CD4-positive, alpha-beta T cell treated with Interferon gamma for 1 hour (primary cell): ENCODE measurements at places on chromosomes 12 and 14.
A peak's percentile ranks its signal among the peaks of the same experiment; 100 is the strongest.

GRCh38 chr14:73726025-73726961, 12.1 kb upstream of the PNMA1 start:
- no peak for DNase-seq

GRCh38 chr14:50335389-50335788, 23.3 kb downstream of the DMAC2L start:
- no peak for DNase-seq

DNA sequence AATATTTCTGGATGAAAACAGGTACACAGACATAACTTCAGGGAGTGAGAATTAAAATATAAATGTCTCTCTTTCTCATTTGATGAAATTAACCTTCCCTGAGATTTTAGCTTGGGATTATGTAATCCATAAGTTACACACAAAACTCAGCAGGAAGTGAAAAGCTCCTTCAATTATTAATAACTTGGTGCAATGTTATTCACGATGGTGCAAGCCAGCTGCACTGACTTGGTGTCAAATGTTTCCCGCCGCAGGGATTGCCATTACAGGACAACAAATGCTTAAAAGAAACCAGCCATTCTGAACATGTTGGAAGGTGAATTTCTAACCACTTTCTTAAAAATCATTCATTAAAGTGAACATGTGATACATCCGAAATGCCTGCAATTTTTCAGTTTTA, 250.4 kb downstream of the FOXN3 start:
- DNase-seq = no peak

GRCh38 chr12:74337951-74338350, 199.7 kb upstream of the ATXN7L3B start:
- no peak for DNase-seq

GRCh38 chr12:45408729-45409114, 192.8 kb downstream of the ANO6 start:
- no peak for DNase-seq

- no peak for DNase-seq
Observed at GRCh38 chr12:15863984-15864383, 18.2 kb upstream of the STRAP start.

DNA sequence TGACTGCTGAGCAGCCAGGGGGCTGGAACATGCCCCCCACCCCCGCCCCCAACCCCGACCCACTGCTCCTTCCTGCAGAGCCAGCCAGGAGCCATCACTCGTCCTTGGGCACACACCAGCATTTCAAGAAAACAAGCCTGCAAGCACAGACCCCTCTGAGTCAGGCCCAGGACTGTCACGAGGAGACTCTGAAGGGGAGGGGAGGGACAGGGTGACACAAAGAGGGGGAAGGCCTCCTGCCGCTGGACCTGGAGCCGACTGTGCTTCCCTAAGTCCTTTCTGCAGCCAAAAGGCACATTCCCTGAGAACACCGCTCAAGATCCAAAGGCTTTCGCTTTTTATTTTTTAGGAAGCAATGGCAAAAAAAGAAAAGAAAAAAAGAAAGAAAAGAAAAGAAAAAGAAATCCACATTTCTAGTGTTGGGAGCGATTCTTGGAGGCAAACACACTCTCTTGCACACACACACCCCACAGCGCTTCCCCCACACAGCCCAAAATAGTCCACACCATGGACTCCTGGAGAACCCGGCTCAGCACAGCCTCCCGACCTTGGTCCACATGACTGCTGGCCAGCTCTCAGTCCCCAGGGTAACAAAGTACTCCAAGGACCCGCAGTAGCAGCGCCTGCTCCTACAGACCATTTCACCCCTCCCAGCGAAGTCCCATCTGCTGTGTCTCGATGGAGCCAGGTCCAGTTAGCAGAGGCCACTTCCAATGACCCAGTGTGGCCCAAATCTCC, 101.7 kb downstream of the DPF3 start:
- no peak for DNase-seq

GRCh38 chr14:50041980-50042379, 74.4 kb downstream of the VCPKMT start:
- DNase-seq = no peak

GRCh38 chr12:99278899-99279298, 368.7 kb upstream of the GARIN6 start:
- no peak for DNase-seq

- no peak for DNase-seq
Observed at GRCh38 chr12:57404966-57405640, 25.7 kb downstream of the R3HDM2 start.

GRCh38 chr14:50344116-50344775, 32.1 kb downstream of the DMAC2L start:
- no peak for DNase-seq

DNA sequence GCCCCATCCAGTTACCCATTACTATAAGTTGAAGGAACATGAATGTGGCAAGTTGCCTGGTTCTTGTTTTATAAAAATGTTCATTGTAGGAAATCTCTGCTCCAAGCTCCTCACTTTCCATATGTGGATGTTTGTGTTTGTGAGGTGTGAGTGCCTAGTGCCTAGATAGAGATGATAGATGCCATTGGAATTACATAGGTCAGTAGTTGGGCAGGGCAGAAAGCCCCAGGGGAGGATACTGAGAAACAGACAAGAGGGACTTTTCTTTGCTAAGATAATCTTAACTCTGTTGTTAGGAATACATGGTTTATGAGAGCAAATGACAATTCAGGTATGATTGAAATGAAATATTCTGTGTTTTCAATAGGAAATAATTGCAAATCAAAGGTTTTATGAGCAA, 226.3 kb upstream of the GRIP1 start:
- no peak for DNase-seq

DNA sequence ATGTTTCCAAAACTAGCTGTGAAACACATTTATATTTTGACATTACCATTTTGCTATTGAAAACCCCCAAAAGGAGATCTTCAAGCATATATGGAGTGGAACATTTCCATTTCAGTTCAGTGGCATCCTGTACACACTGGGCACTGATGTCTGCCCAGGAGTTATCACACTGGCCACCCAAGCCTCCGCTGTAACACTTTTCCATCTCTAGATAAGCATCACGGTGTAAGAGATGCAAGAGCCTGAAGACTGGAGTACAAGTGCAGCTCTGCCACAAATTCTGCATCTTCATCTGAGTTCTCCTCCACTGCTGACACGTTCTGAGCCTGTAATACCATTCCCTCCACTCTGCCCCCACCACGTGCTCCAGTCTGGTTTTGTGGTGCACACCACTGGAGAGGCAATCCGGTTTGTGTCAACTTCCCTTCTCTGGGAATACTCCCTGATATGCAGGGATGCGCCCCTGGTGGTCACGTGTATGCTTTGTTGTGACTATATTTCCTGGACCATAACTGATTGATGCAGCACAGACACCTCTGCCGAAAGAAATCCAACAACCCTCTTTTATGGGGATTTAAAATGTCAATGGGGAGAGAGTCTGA, 12.7 kb downstream of the SPTLC2 start:
- no peak for DNase-seq

- DNase-seq = no peak
Observed at GRCh38 chr14:74951443-74952179, 3.8 kb downstream of the PGF start.

- peak; percentile 66 for DNase-seq
Observed at GRCh38 chr12:120013659-120014380, 24.8 kb downstream of the BICDL1 start.

DNA sequence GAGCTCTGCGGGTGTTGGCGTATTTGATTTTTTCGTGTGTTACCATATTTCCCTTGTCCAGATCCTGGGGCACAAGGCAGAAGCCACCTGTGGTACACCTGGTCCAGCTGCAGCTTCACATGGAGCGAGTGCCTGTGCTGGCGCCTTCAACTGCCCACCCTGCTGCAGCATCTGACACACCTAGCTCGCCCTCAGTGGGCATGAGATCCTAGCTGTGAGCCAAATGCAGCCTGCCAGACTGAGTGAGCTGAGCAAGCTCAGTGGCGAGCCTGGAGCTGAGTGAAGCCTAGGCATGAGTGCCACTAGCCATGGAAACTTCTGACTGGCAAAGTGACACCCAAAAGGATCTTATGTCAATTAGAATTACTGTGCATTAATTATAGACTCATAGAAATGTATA, 1226.8 kb upstream of the FLRT2 start:
- DNase-seq = no peak

DNA sequence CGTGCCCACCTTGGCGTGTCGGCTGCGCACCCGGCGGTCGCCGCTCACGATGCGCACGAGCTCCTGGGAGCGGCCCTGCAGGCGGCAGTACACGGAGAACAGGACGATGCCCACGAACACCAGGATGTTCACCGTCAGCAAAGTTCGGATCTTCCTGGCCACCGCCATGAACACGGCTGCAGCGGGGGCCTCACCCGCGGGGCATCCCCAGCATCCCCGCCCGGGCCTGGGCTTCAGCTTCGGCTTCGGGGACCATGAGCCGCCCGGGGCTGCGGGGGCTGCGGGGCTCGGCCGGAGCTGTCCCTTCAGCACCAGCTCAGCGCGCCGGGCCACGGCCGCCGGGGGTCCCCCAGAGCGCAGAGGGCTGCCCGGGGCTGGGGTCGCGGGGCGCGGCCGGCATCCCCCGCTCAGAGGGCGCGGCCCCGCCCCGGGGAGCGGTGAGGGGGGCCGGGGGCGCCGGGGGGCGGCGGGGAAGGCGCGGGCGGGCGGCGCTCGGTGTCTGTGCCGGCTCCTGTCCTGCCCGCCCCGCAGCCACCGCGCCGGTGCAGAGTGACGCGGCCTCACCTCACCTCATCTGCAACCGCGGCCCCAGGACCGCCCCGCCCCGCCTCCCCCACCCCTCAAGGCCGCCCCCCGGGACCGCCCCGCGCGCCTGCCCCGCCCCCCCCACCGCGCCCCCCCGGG, at the start of gene GALNT9:
TSS of gene GALNT9 (minus strand) at position 554 of the 684 bp plus-strand sequence. CDS start at position 168, 386 bp downstream.
- no peak for DNase-seq

DNA sequence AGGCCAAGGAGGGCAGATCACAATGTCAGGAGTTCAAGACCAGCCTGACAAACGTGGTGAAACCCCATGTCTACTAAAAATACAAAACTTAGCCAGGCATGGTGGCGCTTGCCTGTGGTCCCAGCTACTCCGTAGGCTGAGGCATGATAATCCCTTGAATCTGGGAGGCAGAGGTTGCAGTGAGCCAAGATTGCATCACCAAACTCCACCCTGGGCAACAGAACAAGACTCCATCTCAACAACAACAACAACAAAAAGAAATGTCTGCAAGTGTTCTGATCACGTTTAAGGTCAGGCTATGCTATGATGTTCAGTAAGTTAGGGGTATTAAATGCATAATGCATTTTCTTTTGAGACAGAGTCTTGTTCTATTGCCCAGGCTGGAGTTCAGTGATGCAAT, 6.7 kb upstream of the PLD4 start:
- DNase-seq = no peak

DNA sequence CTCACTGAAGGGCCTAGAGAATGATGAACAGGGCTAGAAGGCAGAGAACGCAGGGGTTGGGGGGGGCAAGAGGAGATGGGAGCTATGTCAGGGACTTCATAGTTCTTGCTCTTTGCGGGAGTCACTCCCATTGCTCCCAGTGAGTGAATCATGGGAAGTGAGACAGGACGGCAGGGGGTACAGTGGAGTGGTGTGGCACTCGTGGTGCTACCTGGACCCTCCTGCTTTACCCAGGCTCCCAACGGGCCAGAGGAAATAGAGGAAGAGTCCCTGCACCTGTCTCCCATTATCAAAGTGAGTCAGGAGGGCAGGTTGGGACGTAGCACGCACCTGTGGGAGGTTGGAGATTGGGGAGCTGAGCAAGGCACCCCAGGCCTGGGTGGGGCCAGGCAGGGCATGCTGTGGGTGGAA, 1.3 kb upstream of the KRT8 start:
- DNase-seq = no peak

GRCh38 chr14:23243066-23243465, 5.3 kb downstream of the RNF212B start:
- no peak for DNase-seq

DNA sequence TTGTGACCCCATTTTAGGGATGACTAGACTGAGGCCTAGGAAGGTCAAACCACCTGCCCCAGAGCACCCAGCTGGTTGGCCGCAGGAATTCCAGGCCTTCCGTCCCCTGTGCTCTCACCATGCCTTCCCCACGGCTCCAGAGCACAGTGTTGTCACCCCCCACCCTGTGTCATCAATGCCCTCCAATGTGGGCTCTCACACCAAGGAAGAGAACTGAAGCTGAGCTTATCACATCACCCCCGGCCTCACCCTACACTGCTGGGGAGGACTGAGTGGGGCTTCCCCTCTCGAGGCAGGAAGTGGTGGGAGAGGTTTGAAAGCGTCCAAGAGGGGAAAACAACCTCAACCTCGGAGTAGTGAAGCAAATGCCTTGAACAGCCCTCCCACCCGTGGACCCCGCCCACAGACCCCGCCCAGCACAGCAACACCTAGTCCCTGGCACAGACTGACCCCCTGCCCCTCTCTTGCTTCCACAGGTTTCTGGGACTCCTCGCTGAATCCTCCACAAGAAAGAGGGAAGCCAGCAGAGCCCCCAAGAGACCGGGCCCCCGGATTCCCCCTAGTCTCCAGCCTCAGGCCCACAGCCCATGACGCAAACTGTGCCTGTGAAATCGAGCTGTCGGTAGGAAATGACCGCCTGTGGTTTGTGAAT, 97.2 kb downstream of the LGMN start:
- DNase-seq = peak; percentile 87

DNA sequence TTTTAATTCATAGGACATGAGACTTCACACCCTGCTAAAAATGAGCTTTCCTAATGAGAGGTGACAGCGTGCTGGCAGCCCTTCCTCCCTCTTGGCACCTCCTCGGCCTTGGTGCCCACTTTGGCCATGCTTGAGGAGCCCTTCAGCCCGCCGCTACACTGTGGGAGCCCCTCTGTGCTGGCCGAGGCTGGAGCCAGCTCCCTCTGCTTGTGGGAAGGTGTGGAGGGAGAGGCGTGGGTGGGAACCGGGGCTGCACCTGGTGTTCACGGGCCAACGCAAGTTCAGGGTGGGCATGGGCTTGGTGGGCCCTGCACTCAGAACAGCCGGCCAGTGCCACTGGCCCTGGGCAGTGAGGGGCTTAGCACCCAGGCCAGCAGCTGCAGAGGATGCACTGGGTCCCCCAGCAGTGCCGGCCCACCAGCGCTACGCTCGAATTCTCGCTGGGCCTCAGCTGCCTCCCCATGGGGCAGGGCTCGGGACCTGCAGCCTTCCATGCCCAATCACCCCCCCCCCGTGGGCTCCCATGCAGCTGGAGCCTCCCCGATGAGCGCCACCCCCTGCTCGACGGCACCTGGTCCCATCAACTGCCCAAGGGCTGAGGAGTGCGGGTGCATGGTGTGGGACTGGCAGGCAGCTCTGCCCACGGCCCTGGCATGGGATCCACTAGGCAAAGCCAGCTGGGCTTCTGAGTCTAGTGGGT, 22.7 kb upstream of the B4GALNT1 start:
- DNase-seq = no peak

- no peak for DNase-seq
Observed at GRCh38 chr12:102800565-102800964, 116.5 kb downstream of the PAH start.

DNA sequence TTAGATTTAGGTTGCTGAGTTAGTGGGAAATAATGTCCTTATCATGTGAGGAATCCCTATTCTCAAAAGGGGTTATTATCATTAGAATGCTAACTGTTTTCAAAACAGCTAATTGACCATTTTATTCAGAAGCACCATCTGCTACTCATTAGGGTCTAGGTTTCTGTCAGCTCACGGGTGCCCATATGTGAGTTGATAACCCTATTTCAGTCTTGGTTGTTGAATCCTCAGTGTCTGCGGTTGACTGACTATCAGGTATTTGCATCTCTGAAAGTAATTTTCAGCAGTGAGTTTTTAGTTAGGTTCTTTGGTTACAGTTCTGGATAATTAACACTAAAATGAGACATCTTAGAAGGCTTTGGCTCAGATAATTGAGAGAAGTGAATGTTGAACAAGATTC, 1404.0 kb downstream of the AACS start:
- no peak for DNase-seq
